ENCODE measurements at places on chromosomes 11 and 22.

GRCh38 chr11:79173615-79174014 is 267.2 kb downstream of the TENM4 start:
- no peak for DNase-seq

- DNase-seq, result peak; percentile 69
Measured at GRCh38 chr22:23478175-23478574, 101.9 kb downstream of the IGLL1 start.

GRCh38 chr11:11836676-11837231 is 5.0 kb upstream of the USP47 start:
- no peak for DNase-seq

- DNase-seq, result no peak
Measured at GRCh38 chr11:121304759-121305158, 12.2 kb downstream of the SC5D start.

DNA sequence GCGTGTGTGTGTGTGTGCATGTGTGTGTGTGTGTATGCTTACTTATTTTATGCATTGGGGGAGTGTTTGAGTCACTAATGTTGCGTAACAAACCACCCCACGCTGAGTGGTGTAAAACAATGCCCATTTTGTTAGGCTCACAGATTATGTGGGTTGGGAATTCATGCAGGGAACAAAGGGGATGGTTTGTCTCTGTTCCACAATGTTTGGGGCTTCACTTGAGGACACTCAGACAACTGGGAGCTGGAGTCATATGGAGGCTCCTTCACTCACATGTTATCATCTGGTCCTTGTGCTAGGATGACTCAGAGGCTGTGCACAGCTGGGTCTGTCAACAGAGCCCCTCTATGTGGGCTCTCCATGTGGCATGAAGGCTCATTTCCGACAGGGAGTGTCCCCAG is 51.3 kb upstream of the LARGE1 start:
- no peak for DNase-seq

GRCh38 chr22:32557444-32557843 is 82.8 kb downstream of the FBXO7 start:
- no peak for DNase-seq

GRCh38 chr22:41943661-41944209 is 3.2 kb downstream of the CENPM start:
- DNase-seq, result no peak

- DNase-seq, result no peak
Measured at GRCh38 chr22:44622679-44623078, 79.3 kb upstream of the PRR5 start.

DNA sequence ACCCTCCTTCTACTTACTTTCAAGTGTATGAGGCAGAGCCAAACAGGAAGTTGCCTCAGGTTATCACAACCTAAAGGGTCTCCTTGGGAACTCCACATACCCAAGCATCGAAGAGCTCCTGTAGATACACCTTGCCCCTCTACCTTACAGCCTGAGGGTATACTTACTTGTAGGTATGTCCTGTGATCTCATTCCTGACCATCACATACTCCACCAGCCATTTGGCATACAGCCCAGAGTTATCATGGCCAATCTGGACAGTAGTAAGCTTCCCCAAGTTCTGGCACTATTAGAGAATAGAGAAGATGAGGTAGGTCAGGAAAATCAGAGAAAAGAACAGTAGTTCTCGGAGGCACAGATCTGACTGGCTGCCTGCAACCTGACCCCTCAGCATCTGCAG is 53.4 kb upstream of the SCUBE2 start:
- peak; percentile 6 for DNase-seq

GRCh38 chr11:47296045-47296444 is 26.1 kb downstream of the MADD start:
- DNase-seq, result no peak

- no peak for DNase-seq
Measured at GRCh38 chr11:45391168-45391850, 105.2 kb upstream of the SYT13 start.

- no peak for DNase-seq
Measured at GRCh38 chr11:2963112-2963754, 28.9 kb downstream of the NAP1L4 start.

DNA sequence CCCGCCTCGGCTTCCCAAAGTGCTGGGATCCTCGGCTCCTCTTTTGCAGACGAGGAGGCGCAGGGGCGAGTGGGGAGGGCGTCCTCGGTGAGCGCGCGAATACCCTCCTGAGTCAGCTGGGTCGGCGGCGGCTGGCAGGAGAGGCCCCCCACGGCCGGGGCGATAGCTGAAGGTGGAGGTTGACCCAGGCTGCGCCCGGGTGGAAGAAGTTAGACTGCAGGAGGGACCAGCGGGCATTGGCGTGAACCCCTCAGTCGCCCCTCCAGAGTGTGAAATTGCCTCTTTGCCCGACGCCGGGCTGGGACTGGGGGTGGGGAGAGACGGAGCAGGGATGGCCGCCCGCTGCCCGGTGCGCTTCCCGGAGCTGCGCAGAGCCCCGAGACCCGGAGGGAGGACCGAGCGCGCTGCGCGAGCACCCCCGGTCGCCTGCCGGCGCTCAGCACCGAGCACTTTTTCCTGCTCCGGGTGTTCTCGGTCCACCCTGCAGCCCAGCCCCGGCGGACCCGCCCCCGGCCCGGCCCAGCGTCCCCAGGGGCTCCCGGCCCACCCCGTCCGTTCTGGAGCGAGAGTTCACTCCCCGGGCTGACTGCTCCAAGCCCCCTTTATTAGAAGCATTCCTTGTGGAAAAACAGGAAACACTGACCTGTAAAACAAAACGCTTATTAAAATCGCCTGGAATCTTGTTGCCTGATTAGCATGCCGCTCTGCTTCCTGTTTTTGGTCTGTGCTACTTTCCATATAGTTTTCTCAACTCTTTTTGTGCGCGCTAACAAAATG is 13.7 kb upstream of the CPT1A start:
- no peak for DNase-seq

DNA sequence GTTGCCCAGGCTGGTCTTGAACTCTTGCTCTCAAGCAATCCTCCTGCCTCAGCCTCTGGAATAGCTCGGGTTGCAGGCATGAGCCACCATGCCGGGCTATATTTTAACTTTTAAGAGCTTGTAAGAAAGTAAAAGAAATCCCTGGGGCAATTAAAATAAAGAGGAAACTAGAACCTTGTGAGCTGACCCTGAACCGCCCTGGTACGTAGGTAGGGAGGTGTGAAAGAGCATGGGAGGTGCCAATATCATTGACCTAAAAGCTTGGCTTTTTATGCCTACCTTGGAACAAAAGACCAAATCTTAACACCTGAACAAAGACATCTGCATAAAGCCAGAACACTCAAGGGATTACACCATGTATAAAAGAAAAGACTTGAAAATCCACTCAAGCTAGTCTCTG is 595.1 kb downstream of the SOX6 start:
- DNase-seq, result no peak

DNA sequence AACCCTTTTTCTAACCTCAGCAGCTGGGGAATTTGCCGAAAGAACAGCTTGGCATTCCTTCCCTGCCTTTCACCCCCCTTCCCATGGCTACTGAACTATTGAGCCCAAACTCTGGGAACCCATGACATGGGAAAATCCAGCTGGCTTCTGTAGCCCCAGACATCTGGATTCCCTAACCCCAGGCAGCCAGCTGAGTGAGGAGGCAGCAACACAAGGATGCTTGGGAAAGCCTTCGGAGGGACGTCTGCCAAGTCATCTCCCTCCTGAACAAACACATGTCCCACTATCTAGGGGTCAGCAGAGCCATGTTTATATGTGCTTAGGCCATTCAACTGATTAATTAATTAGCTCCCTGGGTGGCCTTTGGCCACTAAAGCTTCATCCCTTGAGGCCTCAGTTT is 21.6 kb downstream of the LRRC55 start:
- DNase-seq, result no peak

DNA sequence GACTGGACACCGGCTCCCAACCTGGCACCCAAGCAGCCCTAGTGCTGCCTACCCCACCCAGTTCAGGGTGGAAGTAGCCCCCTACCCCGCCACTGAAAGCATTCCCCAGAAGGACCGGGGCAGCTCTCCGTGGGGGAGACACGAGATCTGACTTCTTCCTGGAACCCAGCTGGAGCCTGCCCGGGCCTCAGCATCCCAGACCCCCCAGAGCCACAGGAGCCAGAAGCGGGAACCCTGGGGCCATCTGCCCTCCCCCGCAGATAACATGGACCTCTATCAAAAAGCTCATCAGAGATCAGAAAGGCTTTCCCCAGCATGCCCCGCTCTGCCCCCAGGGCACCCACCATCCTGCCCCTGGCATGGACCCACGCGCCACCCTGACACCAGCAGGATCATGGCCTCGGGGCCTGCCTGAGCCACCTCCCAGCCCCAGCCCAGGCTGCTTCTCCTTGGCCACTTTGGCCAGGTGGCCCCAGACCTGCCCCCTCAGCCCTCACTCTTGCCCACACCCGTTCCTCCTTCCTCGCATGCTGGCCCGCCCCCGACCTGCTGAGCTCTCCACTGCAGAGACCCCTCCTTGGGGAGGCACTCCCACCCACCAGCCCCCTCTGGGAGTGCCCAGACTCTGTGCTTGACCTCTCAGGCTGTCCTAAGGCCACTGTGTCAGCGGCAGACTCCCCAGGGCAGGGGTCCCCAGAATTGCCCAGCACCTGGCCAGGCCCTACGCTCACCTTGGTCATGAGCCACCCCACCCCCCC is 17.1 kb downstream of the WNT7B start:
- DNase-seq, result no peak

DNA sequence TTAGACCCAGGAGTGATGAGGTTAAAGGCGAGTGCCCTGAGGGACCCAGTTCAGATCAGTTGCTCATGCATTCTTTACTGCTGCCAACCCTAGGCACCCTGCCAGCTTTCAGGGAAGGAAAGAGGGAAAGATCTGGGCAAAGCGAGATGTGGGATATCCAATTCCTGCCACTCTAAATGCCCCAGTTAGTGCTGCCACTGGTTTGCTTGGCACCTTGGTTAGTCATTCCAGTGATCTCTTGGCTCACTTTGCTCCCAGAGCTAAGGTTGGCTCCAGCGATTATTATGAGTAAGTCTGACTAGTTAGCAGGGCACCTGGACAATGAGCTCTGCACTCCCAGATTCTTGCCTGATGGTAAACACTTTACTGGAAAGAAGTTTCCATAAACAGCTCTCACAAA is 85.0 kb downstream of the INSC start:
- DNase-seq, result no peak

- no peak for DNase-seq
Measured at GRCh38 chr11:46359953-46360352, 12.7 kb downstream of the DGKZ start.

DNA sequence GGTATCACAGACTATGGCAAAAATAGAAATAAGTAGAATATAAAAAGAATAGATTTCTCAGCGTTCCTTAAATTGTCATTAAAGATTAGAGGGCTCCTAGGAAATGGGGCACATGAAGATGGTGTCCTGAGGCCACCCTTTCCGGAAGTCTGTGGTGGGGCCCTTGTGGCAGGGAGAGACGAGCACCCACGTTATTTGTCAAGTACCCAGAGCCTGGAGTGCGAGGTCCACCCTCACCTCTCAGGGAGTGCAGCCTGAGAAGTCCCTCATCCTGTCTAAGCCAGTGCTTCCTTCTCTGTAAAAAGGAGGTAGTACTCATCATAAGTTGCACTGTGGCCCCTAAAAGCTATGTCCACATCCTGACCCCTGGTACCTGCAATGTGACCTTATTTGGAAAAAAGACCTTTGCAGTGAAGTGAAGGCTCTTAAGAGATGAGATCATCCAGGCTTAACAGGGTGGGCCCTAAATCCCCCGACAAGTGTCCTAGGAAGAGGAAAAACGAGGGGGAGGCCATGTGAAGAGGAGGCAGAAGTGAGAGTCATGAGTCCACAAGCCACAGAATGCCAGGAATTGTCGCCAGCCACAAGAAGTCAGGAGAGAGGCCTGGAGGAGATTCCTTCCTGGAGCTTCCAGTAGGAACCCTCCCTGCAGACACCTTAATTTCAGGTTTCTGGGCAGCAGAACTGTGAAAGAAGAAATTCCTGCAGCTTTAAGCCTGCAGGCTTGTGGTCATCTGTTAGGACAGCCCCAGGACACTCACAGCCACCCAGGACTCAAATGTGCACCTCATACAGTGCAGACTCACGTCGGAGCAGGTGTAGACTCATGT is 76.8 kb upstream of the CCND1 start:
- DNase-seq, result no peak

DNA sequence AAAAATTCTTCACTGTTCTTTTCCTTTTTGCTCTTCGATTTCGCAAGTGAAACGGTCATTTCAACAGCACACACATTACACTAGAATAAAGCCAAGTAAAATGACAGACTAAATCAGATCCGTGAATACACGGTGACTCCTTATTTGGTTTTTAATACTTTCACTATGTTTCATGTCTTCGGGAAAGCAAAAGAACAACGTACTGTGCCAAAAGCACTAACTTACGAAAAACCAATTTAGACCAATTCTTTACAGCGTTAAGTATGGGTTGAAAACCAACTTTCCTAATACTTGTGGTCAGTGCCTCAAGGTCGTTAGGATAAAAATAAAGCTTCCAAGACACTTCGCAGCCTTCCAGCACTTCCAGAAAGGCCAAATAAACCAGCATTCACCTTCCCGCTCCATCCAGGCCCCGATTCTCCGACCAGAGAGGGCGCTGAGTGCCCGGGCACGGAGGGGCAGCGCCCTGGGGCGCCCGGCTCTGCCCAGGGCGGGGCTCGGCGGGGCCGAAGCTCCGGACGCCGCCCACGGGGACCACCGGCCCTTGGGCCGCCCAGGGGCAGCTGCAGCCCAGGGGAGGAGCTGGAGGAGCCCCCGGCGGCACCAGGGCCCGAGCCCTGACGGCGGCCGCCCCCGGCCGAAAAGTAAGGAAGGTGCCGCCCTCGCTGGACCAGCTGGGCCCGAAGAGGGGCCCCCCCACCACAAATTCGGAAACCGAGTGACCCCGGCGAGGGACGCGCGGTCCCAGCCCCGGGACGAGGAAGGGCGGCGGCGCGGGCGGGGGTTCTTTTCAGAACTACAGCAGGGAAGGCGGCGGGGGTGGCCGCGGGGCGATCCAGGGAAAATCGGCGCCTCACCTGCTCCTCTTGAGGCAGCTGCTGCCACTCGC is 499 bp downstream of the ATL3 start:
- no peak for DNase-seq

DNA sequence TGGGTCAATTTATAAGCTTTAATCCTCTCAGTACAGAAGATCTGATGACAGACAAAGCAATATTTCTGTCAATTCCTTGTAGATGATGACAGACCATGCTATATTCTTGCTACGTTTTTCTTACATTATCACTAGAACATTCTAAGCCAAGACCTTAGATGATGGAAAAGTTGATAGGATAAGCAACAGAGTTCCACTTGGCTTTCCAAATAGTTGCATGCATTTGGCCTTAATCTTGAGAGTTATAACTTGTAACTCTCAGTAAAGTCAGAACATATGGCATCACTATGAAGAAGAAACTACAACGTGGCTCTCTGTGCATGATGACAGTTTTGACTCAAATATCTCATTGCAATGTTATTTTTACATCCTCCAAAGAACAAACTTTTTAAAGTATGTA is 544.3 kb upstream of the LRRC4C start:
- no peak for DNase-seq

DNA sequence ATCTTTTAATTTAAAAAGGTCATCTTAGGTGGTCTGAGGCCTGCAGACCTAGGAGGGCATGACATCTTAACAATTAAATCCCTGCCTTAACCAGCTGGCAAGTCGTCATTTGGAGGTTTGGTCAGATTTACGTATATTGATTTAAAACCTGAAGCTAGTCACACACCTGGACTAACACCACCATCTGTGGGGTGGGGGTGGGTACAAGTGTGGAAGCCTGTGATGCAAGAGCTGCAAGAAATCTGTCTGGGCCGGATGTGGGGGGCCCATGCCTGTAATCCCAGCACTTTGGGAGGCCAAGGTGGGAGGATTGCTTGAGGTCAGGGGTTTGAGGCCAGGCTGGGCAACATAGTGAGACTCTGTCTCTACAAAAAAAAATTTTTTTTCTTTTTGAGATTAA is 11.6 kb downstream of the CCDC87 start:
- DNase-seq, result no peak

All from Jurkat, Clone E6-1 (cell line).